ENCODE measurements at places on chromosomes 7 and 10.

GRCh38 chr7:158309868-158310763, 277.5 kb downstream of the PTPRN2 start:
- no peak for DNase-seq

DNA sequence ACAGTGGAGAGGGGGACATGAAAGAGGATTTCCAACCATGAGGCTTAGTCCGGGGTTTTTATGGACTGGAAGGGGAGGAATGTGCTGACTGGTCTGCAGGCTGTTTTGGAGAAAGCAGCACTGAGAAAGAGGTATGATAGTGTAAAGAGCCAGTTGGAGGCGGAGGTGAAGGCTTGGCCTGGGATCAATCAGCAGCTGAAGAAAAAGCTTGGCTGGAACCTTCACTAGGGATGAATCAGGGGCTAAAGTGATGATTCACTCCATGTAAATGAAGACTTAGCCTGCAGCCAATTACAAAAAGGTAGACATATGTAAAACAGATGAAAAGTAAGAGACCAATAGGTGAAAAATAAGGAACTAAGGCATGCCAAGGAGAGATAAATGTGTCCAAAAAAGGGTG, 1382.6 kb downstream of the GATA3 start:
- no peak for DNase-seq

DNA sequence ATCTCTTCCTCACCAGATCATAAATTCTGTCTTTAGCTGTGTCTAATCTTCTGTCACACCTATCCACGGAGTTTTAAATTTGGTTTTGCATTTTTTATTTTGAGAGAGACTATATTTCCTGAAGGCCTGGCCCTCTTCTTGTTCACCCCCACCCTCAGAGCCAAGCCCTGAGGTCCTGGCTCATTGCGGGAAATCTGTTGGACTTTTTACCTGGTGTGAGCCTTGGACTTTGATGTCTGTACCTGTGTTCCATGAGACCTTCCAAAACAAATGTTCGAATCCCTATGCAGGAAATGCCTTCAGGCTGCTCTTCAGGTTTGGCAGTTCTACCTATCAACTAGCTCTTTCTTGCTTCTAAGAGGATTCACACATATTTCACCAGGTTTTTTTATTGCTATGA, 175.2 kb upstream of the GRB10 start:
- DNase-seq: no peak

DNA sequence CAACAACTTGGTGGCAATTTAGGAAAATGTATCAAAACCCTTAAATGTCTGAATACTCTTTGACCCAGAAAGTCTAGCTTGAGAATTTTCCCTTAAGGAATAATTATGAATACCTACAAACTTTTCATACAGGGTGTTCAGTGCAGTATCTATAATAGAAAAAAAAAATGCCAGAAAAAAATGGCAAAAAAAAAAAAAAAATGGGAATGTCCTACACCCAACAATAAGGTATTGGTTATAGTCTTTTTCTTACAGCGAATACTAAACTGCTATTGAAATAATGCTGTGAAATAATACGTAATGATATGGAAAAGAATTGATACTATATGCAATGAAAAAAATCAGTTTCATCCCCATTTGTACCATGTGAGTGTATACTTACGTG, 44.3 kb downstream of the ZNF800 start:
- no peak for DNase-seq

DNA sequence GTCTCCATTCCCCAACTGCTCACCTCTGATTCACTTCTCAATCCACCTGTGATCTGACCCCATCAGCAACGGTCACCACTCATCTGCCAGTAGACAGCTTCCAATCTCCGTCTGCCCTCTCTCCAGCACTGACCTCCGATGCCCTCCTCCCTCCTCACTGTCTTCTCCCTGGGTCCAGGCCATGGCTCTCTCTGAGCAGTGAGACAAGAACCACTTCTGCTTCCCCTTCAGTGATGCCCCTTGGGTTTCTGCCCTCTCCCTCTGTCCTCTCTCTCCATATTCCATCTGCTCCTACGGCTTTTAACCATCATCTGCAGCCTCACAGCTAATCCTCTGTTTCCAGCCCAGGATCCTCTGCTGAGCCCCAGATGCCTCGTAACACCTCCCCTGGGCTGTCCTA, 55.5 kb upstream of the OPALIN start:
- DNase-seq: no peak

- no peak for DNase-seq
These were observed 2.9 kb upstream of the RALA start for GRCh38 chr7:39620486-39620885.

DNA sequence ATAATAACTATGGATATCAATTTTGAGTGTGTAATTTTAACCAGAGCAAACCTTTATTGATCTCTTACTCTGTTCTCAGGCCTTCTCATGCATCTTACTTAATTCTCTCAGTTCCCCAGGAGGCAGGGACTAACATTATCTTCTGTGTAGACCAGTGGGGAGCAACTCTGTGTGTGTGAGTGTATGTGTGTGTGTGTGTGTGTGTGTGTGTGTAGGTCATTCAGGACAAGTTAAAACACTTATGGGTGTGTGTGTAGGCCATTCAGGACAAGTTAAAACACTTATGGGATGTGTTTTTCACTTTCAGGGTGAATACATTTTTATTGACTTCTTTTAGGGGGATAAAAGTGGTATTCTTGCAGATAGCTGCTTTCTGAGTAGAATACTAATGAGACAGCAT, 145.0 kb downstream of the ADAM12 start:
- DNase-seq: no peak

- no peak for DNase-seq
These were observed 61.4 kb downstream of the CDK14 start for GRCh38 chr7:90657481-90657880.

DNA sequence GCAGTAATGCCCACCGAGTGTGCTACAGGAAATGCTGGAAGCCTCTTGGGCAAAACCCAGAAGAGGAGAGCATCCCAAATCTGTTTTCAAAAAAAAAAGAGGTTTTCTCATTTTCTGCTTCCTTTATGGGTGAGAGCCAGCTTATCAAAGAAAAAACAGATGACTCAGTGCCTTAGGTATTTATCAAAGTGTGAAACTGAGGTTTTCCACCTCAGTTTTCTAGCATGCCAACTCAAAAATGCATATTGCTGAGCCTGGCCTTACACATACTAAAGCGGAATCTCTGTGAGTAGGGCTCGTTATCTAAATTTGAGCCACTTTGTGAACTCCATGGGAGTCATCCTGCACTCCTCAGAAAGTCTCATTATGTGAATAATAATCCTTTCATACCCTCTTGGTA, 705.1 kb downstream of the SUGCT start:
- no peak for DNase-seq

GRCh38 chr10:45000752-45001380, at the start of gene ZNF22:
ZNF22 (plus strand) TSS chr10:45000923; CDS start chr10:45003369, 2,446 bp downstream.
- DNase-seq: peak; percentile 90

DNA sequence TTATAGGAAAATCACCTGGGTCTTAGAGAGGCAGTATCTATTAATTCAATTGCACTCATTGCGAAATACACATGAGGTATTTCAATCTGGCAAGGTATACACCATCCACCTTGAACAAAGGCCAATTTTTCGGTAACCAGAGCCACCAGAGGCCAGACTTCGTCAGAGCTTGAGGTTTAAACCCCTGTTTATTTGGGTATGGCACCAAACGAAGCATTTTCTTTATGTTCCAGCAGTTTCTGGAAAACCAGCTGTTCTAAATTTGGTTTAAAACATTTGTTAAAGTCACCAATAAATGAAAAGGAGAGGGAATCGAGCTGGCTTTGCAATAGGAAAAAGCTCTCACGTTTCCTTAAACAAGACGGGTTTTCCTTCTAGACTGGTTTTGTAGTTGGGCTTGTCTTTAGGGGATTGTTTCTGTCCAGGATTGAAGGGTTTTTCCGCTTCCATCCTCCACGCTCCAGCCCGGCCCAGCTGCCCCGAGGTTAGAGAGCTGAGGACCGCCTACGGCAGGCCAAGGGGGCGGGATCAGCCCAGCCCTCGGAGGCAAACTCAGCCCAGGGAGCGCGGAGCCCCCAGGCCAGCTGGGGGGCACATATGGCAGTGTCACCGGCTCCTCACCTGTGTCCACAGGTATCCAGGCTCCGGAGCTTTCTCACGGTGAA, 539.4 kb upstream of the MGMT start:
- DNase-seq: no peak

DNA sequence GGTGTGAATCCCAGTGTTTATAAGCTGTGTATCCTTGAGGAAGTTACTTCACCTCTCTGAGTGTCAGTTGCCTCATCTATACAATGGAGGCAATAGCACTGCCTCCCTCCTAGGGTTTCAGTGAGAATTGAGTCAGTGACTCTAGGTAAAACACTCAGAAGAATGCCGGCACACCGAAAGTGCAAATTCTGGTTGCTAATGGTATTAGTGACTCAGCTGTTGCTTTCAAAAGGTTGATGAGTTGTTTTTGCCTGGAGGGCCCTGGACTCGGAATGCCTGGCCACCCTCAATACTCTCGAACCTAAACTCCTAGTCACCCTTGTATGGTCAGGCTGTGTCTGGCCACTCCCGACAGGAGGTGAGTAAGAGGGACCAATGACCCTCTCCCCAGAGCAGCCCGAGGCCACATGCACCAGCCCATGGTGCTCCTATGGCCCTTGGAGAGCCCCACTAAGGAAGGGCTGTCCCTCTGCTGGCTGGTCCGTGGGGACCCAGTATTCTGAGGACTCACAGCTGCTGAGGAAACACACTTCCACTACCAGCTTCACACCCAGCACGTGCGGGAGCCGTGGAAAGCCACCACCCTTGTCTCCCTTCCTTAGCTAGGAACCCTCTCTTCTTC, 60.2 kb downstream of the CALML3 start:
- DNase-seq: no peak

DNA sequence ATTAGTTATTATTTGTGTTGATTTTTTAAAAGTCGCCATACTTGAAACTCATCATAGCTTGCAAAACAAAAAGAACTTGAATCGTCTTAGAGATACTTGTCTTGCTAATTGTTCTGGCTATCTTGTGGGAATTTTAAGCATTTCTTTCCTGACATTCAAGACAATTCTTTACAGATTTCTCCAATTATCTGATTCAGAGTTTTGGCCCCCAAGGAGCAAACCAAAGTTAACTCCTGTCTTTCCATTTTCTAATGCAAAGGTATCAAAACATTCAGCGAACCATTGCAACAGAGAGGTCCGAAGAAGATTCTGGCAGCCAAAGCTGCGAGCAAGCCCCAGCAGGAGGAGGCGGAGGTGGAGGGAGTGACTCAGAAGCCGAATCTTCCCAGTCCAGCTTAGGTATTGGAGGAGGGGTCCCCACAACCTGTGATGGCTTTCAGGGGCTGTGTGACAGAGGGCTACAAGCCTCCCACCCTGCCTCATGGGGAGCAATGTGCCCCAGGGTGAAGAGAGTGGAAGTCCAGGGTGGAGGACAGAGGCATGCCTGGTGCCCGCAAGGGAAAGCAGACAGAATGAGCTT, 119.4 kb upstream of the STK17A start:
- no peak for DNase-seq

- DNase-seq: no peak
These were observed 280.6 kb downstream of the DNAJB6 start for GRCh38 chr7:157617401-157617800.

Data from activated CD4-positive, alpha-beta T cell treated with anti-CD3 and anti-CD28 coated beads, Interleukin-2, amount 10 ng/mL, durations not matched to agents 24 days and 14 days (primary cell).